Activated CD4-positive, alpha-beta T cell treated with anti-CD3 and anti-CD28 coated beads for 36 hours (primary cell): ENCODE measurements at places on chromosomes 5 and 9. TPM values are rescaled to one million over a fixed set of nuclear protein-coding genes. Genes with fewer than 3 reads are reported as not detected.

DNA sequence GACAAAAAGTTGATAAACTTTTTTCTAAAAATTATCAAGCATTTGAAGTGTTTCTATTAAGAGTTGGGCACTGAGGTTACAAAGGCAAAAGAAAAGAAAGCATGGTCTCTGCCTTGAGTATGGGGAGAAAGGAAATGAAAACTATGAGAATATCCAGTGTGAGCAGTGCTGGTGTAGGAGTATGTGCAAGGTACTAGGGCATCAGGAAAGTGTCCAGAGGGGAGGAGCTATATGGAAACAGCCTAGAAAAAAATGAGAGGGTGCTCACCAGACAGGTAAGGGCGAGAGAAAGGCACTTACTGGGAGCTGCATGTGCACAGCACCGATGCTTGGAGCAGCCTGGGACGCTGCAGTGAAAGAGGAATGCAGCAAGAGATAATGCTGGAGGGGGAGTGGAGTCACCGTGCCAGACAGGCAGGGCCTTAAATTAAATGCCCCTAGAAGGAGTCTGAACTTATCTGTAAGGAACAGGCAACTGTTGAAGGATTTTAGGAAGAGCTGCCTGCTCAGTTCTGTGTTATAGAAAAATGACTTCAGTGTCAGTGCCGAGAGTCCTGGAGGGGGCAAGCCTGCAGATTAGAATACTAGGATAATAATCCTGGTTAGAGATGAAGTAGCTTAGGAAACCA lies 14.0 kb downstream of the MCC start:
- DNase-seq, result no peak

DNA sequence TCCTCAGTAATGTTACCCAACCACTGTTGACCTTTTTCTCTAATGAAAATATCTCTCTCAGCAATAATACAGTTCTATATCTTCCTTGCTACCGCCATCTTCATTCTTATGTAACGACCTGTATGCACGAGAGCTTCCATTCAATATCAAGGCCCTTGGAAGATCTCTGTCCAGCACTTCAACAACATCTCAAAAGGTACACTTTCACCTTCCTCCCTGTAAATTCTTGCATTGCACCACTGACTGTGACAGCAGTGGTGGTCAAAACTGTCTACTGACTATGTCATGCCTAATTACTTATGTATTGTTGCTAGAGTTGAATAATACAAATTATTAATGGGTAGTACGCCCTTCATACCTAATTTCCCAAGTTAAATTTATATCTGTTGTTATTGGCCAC lies 53.3 kb downstream of the ANXA1 start:
- DNase-seq, result no peak

DNA sequence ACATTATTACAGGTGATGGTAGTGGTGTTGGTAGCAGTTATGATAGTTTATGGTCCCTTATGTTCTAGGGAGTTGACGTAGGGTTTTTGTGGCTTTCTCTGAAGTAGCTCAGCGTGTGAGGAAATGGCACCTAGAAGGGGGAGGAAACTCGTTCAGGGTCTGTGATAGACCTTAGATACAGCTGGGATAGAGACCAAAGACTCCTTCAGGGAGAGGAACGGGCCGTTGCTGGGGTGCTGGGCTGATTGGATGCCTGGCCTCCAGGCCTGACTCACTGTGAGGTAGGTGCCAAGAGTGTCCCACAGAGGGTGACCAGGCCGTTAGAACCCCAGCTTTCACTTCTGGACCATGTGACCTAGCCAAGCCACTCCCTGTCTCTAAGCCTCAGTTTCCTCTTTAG lies 96.6 kb downstream of the DAB2IP start:
- no peak for DNase-seq

LCN9 gene
- not detected for total RNA-seq

SOHLH1 gene
- not detected for total RNA-seq

- DNase-seq, result no peak
These were observed 15.8 kb upstream of the SETX start for GRCh38 chr9:132370592-132370991.

DNA sequence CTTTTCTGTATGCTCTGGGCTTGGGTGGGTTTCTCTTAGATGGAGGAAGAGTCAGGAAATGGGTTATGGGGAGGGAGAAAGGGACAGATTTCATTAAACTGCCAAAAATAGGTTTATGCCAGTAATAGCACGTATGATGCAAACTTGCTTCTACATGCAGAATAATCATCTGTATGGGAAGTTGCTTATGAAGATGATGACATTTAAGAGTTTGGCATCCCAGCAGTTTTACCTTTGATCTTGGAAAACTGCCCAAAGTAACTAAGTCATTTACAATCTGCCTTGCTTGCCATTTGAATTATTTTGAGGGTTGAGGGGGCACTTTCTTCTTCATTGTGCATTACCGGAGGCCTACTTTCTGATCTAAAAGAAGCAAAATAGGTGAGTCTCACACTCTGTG lies 282.9 kb upstream of the ANKRD55 start:
- no peak for DNase-seq

DNA sequence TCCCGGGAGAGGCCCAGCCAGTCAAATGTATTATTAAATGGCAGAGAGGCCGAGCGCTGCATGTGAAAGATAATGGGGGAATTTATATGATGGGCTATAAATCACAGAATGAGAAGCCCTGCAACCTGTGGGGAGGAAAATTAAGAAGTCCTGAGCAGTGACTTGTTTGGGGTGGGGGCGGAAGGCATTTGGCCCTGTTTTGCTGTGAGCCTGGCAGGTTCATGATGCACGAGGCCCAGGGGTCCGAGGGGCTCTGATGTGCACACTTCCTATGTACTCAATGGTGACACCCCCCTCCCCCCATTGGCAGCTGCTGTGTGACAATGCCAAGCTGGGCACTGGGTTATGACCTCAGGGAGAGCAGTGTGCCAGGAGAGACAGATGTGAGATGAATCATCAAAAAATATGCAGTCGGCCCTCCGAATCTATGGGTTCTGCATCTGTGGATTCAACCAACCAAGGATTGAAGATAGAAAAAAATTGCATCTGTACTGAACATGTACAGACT lies 13.7 kb upstream of the DAB2IP start:
- no peak for DNase-seq

DNA sequence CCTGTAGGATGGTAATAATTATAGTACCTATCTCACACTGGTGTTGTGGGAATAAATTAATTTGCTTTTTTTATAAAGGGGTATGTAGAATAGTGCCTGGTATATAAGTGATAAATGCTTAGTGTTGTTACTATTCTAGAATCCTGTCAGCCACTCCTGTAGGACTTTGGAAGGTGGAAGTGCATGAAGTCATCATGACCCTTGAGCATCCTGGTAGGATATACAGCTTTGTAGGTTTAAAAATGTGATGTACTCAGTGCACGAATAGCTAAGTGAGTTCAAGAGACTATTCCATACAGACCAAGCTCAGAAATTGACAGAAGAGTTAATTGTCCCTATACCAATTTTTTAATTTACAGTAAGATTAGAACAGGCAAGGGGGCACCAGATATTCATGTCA lies 258.8 kb upstream of the RFX3 start:
- no peak for DNase-seq

IL3 gene
- 11.6 TPM for total RNA-seq

- no peak for DNase-seq
These were observed 1368.6 kb upstream of the C9orf72 start for GRCh38 chr9:28941856-28942255.

- DNase-seq, result no peak
These were observed 57.4 kb upstream of the DMRTA1 start for GRCh38 chr9:22389271-22389670.

- DNase-seq, result no peak
These were observed 19.3 kb upstream of the GZMK start for GRCh38 chr5:55004729-55005128.

DNA sequence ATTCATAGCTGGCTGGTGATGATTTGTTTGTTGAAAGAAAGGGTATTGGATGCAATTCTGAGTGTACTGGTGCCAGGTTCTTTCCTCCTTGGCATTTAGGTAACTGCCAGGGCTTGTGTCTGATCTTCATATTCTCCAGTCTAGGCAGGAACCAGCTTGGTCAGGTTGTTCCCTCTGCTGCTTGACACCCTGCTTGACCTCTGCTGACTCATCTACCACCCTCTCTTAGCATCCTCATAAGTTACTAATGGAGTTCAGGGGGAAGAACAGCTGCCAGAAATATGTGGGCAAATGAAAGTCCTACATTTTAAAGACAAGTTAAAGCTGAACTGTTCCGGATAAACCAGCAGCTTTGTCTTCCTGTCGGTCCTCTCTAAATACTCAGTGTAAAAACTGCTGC lies 116.1 kb upstream of the TNC start:
- no peak for DNase-seq

GRCh38 chr5:168239325-168239724 lies 52.1 kb upstream of the WWC1 start:
- DNase-seq, result no peak

DNA sequence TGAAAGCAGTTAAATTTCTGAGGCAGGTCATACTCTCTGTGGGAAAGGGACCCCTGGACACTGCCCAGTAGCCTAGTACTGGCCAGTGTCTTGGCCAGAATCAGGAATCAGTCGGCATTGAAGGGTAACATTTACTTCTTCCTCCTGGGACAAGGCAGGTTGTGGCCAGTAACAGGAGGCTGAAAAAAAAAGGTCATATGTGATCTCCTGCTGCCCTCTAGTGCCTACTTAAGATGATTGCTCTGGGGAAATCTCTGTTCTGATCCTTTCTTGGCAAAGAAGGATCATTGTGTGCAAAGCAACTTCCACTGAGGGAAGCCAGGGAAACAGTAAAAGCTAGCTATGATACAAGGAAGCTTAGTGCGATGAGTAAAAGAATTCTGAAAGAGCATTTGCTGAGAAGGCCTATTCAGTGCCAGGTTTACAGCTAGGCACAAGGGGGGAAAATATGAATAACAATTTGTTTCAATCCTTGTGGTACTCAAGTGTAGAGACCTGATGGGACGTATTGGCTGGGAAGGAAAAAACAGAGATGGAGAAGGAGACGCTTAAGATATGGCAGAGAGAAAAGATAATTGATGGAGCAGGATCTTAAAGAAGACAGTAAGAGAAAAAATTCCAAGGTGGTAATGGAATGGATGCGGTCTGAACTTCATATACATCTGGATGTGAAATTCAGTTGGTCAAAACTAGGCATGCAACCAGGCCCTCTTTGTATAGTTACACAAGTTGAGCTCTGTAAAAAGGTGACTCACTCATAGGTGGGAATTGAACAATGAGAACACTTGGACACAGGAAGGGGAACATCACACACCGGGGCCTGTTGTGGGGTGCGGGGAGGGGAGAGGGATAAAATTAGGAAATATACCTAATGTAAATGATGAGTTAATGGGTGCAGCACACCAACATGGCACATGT lies 25.8 kb upstream of the TRIM32 start:
- DNase-seq, result no peak

- DNase-seq, result no peak
These were observed 38.2 kb downstream of the TTC39B start for GRCh38 chr9:15268782-15269181.

CCL27 gene
- 0.23 TPM for total RNA-seq

CDC20B gene
- total RNA-seq, result not detected

DNA sequence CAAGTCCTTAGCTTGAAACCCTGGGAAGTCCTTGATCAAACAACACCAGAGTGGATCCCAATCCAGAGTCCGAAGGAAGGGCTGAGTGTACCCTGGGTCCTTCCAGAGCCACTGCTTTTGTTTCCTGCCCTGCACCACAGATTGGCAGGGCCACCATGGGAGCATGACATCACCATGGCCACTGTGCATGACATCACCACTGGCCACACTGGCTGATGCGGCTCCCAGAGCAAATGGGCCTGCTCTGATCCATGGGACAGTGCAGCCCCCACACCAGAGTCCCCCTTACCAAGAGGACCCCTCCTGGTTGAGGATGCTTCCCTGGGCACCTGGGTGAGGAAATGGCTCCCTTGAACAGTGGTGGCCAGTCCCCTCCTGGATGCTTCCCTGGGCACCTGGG lies 9.9 kb downstream of the SLC6A3 start:
- DNase-seq, result no peak

FBP1 gene
- total RNA-seq, result 0.47 TPM

- DNase-seq, result no peak
These were observed 351.4 kb downstream of the SEMA5A start for GRCh38 chr5:9194509-9194908.

HAPLN1 gene
- not detected for total RNA-seq

DNA sequence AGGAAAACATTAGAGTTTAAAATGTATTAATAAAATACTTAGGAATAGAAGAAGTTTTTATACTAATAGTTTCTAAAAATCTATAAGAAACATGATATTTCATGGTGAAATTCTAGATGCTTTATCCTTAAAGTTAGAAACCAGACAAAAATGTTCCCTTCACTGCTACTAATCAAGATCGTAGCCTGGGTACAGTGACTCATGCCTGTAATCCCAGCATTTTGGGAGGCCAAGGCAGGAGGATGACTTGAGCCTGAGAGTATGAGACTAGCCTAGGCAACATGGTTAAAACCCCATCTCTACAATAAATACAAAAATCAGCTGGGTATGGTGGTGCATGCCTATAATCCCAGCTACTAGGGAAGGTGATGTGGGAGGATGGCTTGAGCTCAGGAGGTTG lies 30.4 kb upstream of the KLF9 start:
- no peak for DNase-seq

MPDZ gene
- not detected for total RNA-seq

GRCh38 chr5:104599726-104600125 lies 1037.1 kb upstream of the NUDT12 start:
- DNase-seq, result no peak

- no peak for DNase-seq
These were observed 44.1 kb downstream of the C5orf15 start for GRCh38 chr5:133924221-133924920.

GRCh38 chr9:107465467-107466451 lies 23.8 kb downstream of the KLF4 start:
- DNase-seq, result peak; percentile 69

CATSPER3 gene
- 0.40 TPM for total RNA-seq

DNA sequence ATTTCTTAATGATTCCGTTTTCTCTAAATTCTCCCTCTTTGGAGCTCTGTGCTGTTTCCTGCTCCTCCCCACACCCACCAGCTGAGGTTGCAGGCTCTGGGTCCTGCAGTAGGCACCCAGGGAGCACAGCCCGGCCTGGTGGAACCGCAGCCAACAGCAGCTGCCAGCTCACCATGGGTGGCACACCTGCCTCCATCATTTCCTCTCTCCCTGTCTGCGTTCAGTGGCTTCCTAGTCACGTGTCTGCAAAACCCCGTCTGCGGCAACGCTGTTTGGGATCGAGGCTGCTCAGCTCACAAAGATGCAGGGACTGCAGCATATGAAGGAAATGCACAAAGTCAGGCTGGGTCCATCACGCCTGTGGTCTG lies 367.8 kb downstream of the IRX2 start:
- no peak for DNase-seq

DNA sequence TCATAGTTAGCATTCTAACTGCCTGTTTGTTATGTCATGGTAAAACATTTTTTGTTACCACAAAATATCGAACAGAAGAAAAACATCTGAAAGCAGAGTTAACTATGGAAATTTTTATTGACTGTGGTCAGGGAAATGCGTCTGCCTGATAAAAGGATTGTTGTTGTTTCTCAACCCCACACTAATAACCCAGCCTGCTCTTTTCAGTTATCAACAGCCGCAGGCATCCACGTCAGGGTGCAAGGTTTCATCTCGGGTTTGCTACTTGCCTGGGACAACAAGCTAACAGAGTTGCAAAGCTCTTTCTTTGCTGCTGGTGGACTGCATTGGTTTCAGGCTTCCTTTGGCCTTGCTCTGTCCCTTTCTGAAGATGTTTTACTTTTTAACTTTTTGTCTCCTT lies 969.2 kb downstream of the CDH18 start:
- no peak for DNase-seq
